ENCODE measurements at places on chromosomes 2 and 18. TPM values are rescaled to one million over a fixed set of nuclear protein-coding genes. Genes with fewer than 3 reads are reported as not detected.

Gene ITPRIPL1
- total RNA-seq, result not detected

Gene DSC2
- total RNA-seq, result 0.48 TPM

Gene IL18R1
- 2.8 TPM for total RNA-seq

Gene INPP4A
- 11.0 TPM for total RNA-seq

Gene ZNF385B
- total RNA-seq, result 0.14 TPM

Gene GPR55
- total RNA-seq, result 0.87 TPM

GRCh38 chr2:3326871-3327270 is 50.7 kb downstream of the EIPR1 start:
- DNase-seq, result no peak

DNA sequence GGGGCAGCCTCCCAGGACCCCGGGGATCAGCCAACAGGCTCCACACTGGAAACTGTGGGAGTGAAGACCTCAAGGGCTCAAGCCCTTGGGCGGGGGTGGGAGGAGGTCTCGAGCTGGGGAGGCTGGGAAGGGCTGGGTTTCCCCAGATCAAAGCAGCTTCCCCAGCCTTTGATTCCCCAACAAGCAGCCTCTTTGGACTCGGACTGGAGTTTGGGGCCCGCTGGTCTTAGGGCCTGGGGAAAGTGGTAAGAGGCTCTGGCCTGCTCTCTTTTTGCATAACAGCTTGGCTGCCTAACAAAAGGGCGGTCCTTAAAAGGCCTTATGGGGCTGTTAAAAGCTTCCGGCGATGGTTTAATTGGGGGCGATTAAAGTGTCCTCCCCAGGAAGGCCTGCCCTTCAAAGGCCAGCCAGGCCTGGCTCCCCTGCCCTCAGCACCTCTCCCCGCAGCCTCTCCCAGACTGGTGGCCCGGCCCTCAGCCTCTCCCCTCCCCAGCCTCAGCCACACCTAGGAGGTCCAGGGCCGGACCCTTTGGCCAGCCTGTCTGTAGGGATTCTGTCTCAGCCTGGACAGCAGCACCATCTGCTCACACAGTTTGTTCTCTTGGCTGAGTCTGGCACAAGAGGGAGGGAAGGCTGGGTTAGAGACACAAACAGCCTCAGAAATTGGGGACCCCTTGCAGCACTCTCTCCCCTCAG is 39.6 kb downstream of the ZFP36L2 start:
- DNase-seq, result no peak

DNA sequence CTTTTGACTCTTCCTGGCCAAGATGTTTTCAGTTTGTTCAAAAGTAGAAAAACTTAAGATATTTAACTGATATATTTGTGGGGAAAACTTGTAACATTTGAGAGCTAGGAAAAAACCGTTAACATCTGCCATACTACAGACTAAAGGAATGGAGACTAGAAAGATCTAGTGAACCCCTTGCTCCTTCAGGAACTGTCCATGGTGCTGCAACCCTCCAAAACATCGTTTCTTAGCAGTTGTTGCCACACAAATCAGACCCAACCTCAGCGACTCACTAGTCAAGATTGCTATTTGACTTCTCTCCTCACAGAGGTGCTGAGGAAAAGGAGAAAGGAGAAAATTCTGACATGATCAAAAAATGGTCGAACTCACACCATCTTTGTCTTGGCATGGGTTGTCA is 393.8 kb upstream of the LYPD1 start:
- peak; percentile 21 for DNase-seq

DNA sequence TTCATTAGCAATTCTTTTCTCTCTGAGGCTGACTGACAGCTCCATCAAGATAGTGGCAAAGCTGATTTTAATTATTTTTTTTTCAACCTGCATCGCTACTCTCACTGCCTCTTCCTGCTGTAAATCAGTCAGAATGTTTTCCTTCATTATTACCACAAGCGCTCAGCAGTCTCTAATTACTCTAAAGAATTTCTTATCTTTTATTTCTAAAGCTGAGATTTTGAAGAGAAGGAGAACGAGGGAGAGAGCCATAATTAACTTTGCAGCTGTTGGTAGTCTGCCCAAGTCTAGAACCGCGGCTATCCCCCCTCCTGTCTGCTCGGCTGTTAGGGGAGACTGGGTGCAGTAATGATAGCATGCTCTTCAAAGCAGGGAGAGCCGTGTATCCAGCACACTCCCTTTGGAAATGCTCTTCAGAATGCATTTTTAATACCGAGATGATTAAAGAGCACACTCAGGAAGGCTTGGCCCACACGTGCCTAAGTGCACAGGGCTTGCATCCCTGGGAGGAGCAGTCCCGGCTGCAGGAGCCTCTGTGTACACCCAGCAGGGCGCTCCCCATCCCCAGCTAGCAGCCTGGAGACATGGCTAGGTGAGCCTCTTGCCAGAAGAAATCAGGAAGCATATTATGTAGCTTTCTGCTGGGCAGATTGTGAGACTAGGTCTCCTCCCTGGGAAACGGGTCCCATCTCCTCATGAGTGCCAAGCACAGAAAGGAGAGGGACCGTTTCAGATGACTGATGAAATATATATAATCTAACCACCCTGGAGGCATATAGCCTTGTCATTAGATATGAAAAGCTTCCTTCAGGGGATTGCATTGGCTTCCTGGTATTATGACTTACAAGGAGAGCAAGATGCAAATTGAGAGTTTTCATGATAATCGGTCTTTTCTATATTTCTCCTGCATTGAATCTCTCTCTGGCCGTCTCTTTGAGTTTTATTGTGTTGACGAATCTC is 555.2 kb downstream of the CMPK2 start:
- no peak for DNase-seq

DNA sequence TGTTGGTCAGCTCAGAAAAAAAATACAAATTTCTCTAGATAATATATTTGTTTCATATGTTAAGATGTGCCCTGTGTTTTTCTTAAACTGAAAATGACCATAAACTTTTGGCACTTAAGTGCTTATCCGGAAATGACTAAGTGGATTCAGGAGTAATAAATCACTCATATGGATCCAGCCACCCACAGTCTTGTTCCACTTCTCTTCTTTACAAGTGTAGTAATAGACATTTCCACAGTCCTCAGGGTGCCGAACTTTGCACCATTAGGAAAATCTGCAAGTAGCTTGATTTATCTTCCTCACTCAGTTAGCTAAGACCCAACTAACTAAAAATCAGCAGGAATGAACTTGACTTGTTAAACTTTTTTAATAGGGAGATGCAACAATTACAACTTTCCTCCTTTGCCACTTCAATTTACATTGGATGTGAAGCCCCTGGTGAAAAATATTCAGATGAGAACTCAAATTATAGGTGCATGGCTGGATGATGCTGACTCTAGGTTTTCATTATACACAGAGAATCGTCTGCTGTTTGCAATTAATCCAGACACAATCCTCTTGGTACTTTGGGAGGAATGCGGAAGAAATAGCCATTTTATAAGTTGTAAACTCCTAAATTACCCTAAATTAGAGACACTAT is 322.5 kb downstream of the ARHGAP15 start:
- peak; percentile 32 for DNase-seq

DNA sequence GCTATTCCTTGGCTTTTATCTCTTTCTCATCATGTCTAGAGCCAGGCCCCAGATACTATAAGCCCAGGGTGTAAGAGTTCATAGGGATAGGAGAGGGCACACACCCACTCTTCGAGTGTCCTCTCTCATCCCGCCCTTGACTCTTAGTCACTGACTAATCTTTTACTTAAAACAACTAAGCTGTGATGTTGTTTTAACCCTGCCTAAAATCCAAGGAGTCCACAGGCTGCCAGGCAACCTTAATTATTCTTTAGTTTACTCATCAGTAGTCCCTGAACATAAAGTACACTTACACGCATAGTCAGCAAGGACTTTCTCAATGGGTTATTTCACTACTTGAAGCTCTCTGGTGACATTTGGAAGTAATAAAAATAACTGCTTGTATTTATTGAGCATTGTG is 28.4 kb downstream of the GREB1L start:
- DNase-seq, result no peak

GRCh38 chr2:234099266-234099665 is 48.8 kb downstream of the SPP2 start:
- DNase-seq, result no peak

DNA sequence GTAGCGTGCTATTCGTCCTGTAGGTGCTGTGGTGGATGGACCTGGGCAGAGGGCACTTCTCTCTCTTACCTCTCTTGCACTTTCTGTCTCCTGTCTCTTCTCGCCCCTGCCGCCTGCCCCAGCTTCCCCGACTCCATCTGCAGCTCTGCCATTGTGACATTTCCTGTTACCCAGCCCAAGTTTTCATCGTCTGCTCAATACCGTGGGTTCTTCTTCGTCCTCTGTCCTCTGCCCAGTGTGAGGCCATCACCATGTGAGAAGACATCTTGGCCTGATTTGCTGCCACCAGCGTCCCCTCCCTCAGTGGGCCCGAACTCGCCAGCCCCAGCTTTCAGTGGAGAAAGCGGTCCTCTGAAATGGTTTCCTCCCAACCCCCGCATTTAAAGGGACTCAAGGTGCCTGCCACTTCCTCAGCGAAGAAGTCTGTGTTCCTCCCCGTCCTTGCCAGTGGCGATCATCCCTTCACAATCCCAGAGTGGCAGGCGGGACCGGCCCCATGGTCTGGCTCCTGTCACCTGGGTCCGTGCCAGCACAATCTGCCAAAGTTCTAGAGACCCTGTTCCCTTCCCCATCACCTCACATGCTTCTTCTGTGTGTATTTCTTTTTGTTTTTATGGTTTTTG is 18.0 kb downstream of the TGOLN2 start:
- DNase-seq, result no peak

- no peak for DNase-seq
These were observed 125.0 kb upstream of the DLX2 start for GRCh38 chr2:172227719-172228118.

GRCh38 chr2:201188449-201188848 is 5.5 kb downstream of the CASP10 start:
- DNase-seq, result no peak

- peak; percentile 36 for DNase-seq
These were observed 594 bp downstream of the FAM161A start for GRCh38 chr2:61853086-61853846.

DNA sequence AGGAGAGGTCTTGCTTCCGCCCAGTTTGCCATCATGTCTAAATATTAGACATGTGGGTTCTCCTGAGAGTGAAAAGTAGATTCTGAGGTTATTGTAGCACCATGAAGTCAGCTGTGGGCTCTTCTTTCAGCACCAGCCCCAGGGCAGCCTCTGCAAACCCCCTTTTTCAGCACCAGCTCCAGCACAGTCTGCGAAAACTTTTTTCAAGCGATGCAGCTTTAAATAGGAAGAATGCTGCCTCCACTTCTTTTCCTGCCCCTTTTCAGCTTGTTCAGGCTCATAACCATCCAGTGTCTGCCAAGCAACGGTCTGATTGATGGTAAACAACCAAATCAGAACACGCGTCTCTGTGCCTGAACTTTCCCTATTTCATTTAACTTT is at the start of gene COL5A2:
TSS of gene COL5A2 (minus strand) at position 192 of the 381 bp plus-strand sequence. CDS start at position 35, 157 bp downstream.
- DNase-seq, result peak; percentile 74

DNA sequence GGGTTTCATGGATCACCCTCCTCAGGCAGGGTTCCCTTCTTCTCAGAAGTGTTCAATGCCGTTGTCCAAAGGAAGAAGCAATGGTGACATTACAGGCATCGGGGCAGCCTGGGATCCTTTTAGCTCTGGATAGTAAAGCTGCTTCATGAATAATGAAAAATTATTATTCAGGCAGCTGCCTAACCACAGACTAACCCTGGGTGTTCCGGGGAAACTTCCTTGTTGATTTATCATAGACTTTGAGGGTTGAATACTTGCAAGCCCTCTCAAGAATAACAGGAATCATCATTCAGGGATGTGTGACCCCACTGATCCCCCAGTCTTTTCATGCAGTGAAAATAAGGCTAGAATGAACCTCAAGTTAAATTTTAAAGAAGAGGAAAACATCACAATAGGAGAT is 419.4 kb downstream of the MEIS1 start:
- DNase-seq, result no peak
